Pericardium fibroblast (primary cell): ENCODE measurements at places on chromosomes 4 and X. TPM values are rescaled to one million over a fixed set of nuclear protein-coding genes. Genes with fewer than 3 reads are reported as not detected.

Gene RPA4
- total RNA-seq, result 0.26 TPM in 1 of 2 replicates, not detected in the other

Gene BEX4
- total RNA-seq, result 6.4 and 21.0 TPM in 2 replicates

Gene FGFBP2
- not detected in 2 replicates for total RNA-seq

Gene SOWAHB
- not detected in 2 replicates for total RNA-seq

Gene ATP2B3
- not detected in 2 replicates for total RNA-seq

Gene ZNF280C
- 1.6 and 4.1 TPM in 2 replicates for total RNA-seq

Gene PIN4
- total RNA-seq, result 6.4 and 12.5 TPM in 2 replicates

Gene SLC6A14
- not detected in 2 replicates for total RNA-seq

Gene SMIM43
- 0.58 and 1.0 TPM in 2 replicates for total RNA-seq

Gene PAK3
- total RNA-seq, result 0.09 and 0.12 TPM in 2 replicates

Gene HHIP
- total RNA-seq, result 8.8 and 13.4 TPM in 2 replicates

Gene CXCL11
- not detected in 2 replicates for total RNA-seq

Gene RTL3
- total RNA-seq, result 0.12 and 0.43 TPM in 2 replicates

Gene P2RY10
- not detected in 2 replicates for total RNA-seq

Gene HELT
- total RNA-seq, result not detected in 2 replicates

Gene TTC29
- total RNA-seq, result 0.35 TPM in 1 of 2 replicates, not detected in the other

Gene SLC7A11
- 16.2 and 21.2 TPM in 2 replicates for total RNA-seq

Gene HERC5
- 0.23 and 0.34 TPM in 2 replicates for total RNA-seq

Gene DDX53
- not detected in 2 replicates for total RNA-seq

Gene ATP7A
- total RNA-seq, result 5.3 and 6.2 TPM in 2 replicates

Gene SPARCL1
- total RNA-seq, result 7.5 and 370 TPM in 2 replicates

Gene PCDH7
- total RNA-seq, result 32.2 and 64.8 TPM in 2 replicates

Gene EDA
- 3.1 and 4.1 TPM in 2 replicates for total RNA-seq
